Suppressor macrophage treated with lipopolysaccharide for 1 hour (primary cell): ENCODE measurements at places on chromosomes 12 and 14.

DNA sequence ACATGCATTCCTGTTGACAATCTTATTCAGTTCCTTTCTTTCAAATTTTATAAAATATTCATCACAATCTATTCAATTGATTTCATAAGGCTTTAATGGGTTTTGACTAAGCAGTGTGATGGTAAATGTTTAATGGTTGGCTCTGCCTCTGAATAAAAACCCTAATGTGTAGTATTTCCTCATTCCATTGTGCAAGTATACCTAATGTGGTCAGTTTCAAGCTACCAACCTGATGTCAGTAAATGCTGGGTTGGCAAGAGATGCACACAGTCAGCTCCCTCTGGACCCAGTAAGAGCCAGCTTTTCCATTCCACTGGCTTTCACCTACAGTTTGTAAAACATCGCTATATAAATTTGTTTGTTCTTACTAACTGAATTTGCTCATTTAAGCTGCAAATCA is 53.9 kb downstream of the METTL25 start:
- DNase-seq = no peak

DNA sequence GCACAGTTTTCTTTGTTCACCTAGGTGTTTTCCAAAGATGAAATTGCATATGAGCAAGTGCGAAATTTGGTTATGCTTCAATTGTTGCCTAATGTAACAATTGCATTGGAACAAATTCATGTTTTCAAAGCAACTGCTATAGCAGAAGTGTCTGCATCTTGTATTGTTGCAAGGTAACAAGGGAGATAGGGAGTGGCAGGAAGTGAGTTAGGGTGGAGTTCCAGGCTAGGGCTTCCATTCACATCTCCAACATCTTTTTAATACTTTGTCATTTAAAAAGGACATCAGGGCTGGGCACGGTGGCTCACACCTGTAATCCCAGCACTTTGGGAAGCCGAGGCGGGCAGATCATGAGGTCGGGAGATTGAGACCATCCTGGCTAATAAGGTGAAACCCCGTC is 312.3 kb upstream of the E2F7 start:
- DNase-seq = no peak

GRCh38 chr14:106372870-106373652 is 846.7 kb downstream of the TMEM121 start:
- peak; percentile 68 for DNase-seq

GRCh38 chr12:56321027-56321426 is 5.2 kb upstream of the CNPY2 start:
- DNase-seq = peak; percentile 78

DNA sequence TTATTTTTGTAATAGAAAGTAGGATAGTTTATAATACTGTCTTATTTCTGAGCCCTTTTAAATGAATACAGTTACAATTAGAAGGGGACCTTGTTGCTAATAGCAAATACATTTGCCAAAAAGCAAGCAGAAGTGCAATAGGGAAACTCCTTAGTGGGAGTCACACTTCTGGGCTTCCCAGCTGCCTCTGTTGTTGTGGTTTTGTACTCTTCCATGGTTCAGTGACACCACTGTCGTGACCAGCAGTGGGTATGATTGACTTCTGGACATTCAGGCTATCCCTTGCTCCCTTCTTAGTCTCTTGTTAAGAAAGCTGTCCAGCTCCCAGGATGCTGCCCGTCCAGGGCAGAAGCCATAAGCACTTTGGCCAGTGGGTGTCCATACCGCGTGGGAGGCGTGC is 22.6 kb downstream of the TCTN1 start:
- DNase-seq = peak; percentile 89

DNA sequence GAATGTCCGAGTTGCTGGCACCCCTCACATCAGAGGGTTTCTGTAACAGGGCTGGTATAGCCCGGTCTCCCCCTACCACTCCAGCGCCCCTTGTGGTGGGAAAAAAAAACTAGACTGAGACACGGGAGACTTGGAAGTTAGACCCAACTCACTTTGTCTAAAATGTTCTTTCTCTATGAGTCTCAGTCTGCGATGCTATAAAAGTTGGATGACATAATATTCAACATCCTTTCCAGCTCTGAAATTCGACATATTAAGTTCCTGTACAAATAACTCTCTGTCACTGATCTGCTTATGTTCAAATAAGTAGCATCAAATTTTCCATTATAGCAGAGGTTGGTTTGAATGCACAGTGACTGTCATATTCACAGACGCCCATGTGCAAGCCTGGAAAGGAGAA is 25.7 kb upstream of the TC2N start:
- no peak for DNase-seq

GRCh38 chr12:52617403-52617785 is 965 bp downstream of the KRT73 start:
- DNase-seq = no peak

DNA sequence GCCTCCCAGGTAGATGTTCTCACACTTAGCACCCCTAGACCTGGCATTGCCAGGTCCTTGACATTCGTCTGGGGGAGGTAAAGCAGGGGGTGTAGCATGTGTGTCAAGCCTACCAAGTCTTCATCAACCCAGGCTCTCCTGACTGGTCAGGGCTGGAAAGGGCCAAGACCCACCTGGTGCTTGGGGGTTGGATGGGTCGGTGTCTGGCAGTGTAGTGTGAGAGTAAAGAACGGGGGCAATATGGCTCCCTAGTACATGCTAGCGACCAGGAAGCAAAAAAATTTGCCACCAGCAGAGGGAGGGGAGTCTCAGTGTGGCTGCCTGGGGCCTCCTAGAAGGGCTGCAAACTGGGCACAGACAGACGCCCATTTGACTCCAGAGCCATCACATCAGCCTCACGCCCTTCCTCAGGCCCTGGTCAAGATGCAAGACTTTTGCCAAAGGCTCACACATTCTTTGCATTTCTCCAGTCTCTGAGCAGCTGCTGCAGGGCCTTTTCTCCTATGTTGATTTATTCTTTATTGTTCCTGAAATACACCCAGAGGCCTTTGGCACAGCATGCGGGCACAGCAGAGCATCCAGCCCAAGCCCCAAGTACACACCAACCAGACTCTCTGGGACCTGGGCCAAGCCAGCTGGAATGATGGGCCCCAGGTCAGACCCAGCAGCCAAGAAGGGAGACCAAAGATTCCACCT is 38.3 kb upstream of the PNMA1 start:
- DNase-seq = no peak

DNA sequence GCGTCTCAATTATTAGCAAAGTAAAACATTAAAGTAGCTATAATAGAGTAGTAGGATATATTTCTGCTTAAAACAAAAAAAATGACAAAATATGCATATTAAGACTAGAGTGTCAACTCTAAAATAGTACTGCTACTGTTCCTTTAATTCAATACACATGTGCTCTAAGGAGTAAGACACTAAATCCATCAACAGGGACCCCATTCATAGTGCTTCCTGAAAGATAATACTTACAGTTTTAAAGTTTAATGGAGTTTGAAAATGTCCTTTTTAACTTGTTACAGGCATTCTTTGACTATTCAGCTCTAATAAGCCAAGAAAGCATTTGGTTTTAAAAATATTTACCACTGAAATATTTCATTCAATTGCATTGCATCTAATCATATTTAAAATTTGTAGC is 145.2 kb downstream of the ADAMTS20 start:
- DNase-seq = no peak

- DNase-seq = no peak
Measured at GRCh38 chr14:36099619-36100018, 76.9 kb downstream of the PTCSC3 start.

GRCh38 chr12:132239796-132240668 is 89.4 kb downstream of the GALNT9 start:
- no peak for DNase-seq

GRCh38 chr14:30657050-30657449 is 34.9 kb downstream of the SCFD1 start:
- no peak for DNase-seq

DNA sequence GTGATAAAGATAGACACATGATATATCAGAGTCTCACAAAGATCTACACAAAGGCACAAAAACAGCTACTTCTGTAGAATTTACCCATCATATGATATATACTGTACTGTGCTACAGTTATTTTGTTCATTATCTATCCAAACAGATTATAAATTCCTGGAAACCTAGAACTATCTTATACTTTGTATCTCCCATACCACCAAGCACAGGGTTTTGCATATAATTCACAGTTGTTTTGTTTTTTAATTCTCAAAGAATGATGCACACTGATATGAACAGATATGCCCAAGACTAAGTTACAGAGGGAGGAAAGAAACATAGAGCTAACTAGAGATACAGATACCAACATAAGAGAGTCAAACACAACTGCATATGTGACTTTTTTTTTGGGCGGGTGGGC is 3.4 kb downstream of the PRKAG1 start:
- DNase-seq = no peak

- DNase-seq = no peak
Measured at GRCh38 chr12:89693639-89694202, 14.9 kb downstream of the ATP2B1 start.

DNA sequence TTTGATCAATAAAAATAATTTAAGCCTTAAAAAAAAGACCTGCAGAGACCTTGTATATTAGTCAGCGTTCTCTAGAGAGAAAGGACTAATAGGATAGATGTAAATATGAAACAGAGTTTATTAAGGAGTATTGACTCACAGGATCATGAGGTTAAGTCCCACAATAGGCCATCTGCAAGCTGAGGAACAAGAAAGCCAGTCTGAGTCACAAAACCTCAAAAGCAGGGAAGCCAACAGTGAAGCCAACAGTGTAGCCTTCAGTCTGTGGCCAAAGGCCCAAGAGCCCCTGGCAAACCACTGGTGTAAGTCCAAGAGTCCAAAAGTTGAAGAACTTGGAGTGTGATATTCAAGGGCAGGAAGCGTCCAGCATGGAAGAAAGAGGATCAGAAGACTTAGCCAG is 66.3 kb downstream of the TBX5 start:
- DNase-seq = no peak

- peak; percentile 68 for DNase-seq
Measured at GRCh38 chr12:122356192-122356635, 66.3 kb downstream of the CLIP1 start.

DNA sequence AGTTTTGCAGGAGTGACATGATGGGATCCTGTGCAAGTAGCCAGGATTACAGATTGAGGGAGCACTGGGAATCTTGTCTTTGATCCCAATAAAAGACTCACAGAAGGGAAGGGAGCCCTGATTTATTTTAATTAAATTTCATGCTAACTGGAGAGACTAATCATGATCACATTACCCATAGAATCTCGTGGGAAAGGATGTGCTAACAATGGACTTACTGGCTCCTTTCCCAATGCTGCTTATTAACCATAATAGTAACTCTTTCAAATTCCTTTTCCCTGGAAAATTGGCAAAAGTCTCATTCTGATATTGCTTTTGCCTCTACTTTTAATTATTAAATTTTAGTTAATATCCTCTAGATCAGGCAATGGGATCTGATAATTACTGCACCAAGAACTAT is 174.8 kb upstream of the AVPR1A start:
- no peak for DNase-seq

DNA sequence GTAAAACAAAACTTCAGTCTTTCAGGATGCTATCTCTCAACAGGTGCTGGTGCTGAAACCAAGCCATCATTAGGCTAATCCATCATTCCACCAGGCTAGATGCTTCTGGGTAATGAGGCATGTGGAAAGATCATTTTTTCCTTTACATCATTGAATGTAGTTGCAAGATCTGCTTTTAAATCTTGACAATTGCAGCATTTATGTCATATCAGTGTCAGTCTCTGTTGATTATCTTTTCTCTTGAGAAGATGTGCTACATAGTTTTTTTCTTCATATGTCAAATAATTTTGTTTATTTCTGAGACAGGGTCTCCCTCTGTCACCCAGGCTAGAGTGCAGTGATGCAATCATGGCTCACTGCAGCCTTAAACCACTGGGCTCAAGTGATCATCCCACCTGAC is 16.2 kb upstream of the EXD2 start:
- no peak for DNase-seq

- DNase-seq = no peak
Measured at GRCh38 chr14:100149851-100150611, 9.4 kb downstream of the DEGS2 start.

DNA sequence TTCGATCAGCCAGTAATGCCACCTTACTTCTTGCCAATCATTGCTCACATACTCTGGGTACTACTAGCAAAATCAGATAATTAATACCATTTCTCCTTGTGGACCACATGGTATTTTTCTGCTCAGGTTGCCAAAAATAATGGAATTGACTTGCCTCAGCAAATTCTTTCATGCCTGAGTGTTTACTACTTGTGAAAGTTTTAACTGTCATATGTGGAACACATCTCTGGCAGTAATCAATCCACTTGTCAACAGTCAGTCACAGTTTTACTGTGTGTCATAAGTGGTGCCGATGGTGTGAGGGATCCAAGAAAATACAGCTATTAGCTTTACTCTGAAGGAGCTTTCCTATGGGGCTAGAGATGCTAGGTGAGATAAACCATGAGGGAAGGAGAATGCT is 55.3 kb upstream of the ATF1 start:
- no peak for DNase-seq

DNA sequence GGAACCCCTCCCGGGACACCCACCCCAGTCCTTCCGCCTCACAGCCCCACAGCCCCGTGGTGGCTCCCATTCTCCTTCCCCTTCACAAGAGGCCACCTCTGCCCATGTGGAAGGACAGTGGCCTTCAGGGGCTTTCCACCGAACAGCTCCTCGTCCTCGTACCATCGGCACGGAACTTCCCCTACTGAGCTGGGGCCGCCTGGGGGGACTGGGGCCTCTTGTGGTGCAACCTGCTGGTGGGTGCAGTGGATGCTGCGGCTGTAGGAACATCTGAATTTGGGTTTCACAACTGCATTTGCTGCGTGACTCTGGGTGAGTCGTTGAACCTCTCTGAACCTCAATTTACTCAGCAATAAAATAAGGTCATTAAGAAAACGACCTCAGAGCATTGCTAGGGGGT is 50.9 kb downstream of the RFLNA start:
- DNase-seq = peak; percentile 35

GRCh38 chr12:45256721-45257120 is 40.8 kb downstream of the ANO6 start:
- DNase-seq = peak; percentile 63

GRCh38 chr14:72945356-72946027 is 19.2 kb downstream of the DCAF4 start:
- DNase-seq = peak; percentile 38

- DNase-seq = no peak
Measured at GRCh38 chr14:94545131-94545841, 16.0 kb upstream of the SERPINA4 start.

GRCh38 chr14:69318901-69319475 is 59.0 kb downstream of the GALNT16 start:
- no peak for DNase-seq

GRCh38 chr12:19893514-19893913 is 454.2 kb downstream of the AEBP2 start:
- peak; percentile 12 for DNase-seq

DNA sequence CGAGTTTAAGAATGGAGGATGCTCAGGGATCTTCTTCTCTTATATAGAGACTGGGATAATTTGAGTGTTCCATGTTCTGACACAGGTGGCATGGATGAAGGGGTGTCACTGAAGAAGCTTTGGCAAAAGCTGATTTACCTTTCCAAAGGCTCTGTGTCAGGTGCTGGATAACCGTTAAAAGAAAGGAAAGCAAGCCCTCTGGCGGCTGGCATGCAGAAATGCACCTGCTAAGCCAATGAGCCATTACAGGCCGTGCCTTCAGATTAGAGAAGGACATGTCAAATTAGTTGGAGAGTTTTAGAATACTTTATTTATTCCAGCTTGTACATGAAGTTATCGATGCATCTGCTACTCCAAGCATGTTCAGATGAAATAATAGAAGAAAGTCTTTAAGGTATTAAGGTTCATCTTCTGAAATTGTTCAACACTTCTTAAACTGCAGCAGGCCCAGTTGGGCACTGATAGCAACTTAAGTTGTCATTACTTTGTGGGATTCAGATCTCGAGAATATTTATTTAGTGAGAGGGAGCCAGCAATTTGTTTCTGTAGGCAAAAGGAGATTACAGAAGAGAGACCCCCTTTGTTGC is 678.2 kb downstream of the NRXN3 start:
- DNase-seq = peak; percentile 32

- DNase-seq = peak; percentile 69
Measured at GRCh38 chr14:71720978-71721624, 211.1 kb upstream of the RGS6 start.
